ENCODE measurements at places on chromosomes 7 and 10.

DNA sequence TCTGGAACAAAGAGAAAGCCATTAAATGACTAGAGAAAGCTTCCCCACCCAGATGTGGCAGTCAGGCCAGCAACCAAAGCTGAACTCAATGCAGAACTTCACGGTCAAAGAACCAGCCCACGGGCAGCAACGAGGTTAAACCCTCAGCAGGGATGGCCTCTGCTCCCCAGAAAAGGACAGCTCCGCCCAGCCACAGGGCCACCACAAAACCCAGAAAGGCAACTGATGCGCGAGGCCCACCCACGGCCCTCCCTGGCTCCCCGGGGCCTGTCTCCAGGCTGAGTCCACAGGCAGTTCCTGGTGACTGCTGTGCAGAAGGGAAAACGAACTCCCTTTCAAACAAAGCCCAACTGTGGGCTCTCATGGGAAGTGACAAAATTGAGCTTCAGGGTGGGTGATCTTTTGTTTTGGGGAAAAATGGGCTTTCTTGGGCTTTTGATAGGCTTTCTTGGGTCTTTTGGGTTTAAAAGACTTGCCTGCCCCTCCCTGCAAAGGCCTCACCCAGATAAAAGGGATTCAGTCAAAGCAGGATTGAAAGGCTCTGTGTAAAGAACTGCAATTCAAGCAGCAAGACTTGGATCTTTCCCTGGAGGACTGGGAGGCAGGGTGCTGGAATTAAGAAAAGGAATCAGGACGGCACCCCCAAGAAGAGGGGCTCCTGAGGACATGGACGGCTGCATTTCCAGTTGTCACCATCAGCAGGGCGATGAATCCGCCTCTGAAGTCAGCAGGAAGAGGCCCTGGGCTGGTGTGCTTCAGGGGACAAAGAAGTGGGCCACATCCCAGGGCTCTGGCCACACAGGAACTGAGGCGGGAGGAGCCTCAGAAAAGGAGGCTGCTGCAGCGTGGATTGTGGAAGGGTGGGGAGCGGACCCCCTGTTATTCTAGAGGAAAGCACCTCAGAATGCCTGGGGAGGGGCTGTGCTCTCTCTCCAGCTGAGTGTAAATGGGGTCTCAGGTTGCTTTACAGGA, 209.9 kb downstream of the USP6NL start:
- no peak for DNase-seq

DNA sequence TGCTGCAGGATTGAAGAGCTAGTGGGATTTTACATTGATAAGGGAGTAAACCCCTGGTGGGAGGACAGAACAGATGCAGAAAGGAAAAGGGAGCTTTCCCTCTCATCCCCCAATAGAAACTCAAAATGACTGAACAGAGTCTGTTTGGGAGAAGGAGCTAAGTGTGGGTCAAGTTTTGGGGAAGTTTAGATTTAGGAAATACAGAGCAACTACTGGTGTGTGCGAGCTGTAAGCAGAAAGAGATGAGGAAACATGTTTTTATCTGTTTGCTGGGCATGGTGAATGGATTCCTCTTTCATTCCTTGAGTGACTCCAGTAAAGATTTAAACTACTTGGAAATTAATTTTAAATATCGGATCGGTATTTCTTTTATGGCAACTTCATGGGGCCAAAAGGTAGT, 132.7 kb downstream of the AOAH start:
- DNase-seq, result no peak

GRCh38 chr10:49171326-49172060, 16.7 kb downstream of the TMEM273 start:
- no peak for DNase-seq

GRCh38 chr10:48502791-48503190, 102.1 kb downstream of the ARHGAP22 start:
- DNase-seq, result no peak

DNA sequence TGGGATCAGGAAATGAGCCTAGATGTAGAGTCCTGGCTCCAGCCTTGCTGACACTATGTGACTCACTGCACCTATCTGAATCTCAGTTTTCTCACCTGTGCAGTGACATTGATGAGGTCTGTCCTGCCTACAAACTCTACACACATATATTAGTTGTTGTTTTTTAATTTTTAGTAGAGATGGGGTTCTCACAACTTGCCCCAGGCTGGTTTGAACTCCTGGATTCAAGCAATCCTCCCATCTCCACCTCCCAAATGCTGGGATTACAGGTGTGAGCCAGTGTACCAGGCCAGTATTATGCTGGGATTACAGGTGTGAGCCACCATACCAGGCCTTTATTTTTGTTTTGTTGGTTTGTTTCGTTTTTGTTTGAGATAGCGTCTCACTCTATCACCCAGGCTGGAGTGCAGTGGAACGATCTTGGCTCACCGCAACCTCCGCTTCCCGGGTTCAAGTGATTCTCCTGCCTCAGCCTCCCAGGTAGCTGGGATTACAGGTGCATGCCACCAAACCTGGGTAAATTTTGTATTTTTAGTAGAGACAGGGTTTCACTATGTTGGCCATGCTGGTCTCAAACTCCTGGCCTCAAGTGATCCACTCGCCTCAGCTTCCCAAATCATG, 11.8 kb upstream of the DDIT4 start:
- DNase-seq, result no peak

DNA sequence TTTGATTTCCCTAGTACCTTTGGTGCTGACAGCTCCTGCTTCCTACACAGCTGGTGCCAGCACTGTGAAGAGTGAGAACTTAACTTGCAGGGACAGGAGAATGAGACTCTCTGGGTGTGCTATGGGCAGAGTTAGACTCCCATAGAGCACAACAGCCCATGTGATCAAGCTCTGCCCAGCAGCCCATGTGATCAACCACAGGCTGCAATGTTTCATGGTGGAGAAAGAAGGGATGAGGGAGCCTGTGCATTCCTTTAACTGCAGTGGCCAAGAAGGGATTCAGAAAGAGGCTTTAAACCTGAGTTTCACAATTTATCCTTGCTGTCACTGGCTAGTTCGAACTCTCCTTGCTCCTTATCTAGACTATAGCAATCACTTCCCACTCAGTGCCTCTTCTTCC, 10.0 kb upstream of the MEST start:
- DNase-seq, result no peak
